ENCODE measurements at places on chromosomes 1 and 21. TPM values are rescaled to one million over a fixed set of nuclear protein-coding genes. Genes with fewer than 3 reads are reported as not detected.

OR10J1 gene
- not detected for total RNA-seq

FRRS1 gene
- 4.8 TPM for total RNA-seq

TESK2 gene
- 2.1 TPM for total RNA-seq

WNT2B gene
- total RNA-seq = 3.6 TPM

GOLPH3L gene
- 33.2 TPM for total RNA-seq

C21orf58 gene
- 19.3 TPM for total RNA-seq

NEK2 gene
- 20.3 TPM for total RNA-seq

IFI44L gene
- 1.5 TPM for total RNA-seq

NPL gene
- total RNA-seq = 0.75 TPM

KIF1B gene
- 46.6 TPM for total RNA-seq

SLC45A1 gene
- 1.1 TPM for total RNA-seq

FMOD gene
- total RNA-seq = 0.11 TPM

TCHH gene
- not detected for total RNA-seq

FAM131C gene
- total RNA-seq = 0.44 TPM

CCNL2 gene
- 182 TPM for total RNA-seq

SLC6A9 gene
- 1.3 TPM for total RNA-seq

STUM gene
- total RNA-seq = not detected

UTS2 gene
- not detected for total RNA-seq

AKR7A3 gene
- total RNA-seq = 0.49 TPM

PLEKHA6 gene
- 11.5 TPM for total RNA-seq

CLDN8 gene
- total RNA-seq = not detected

IL23R gene
- not detected for total RNA-seq

FHAD1 gene
- 0.51 TPM for total RNA-seq

HSD11B1 gene
- not detected for total RNA-seq

TDRD10 gene
- 6.1 TPM for total RNA-seq

SPRR1B gene
- total RNA-seq = not detected

HSPB7 gene
- total RNA-seq = not detected

F11R gene
- total RNA-seq = 86.3 TPM

GJC2 gene
- 1.2 TPM for total RNA-seq

OR2L3 gene
- total RNA-seq = not detected

IL20 gene
- not detected for total RNA-seq

SYT6 gene
- total RNA-seq = not detected

AMY1B gene
- total RNA-seq = not detected

ARTN gene
- total RNA-seq = 0.18 TPM

TNFSF4 gene
- total RNA-seq = 59.6 TPM

RNF186 gene
- not detected for total RNA-seq

ST6GALNAC5 gene
- not detected for total RNA-seq

SH2D1B gene
- not detected for total RNA-seq

SLC1A7 gene
- total RNA-seq = not detected

ROR1 gene
- 10.9 TPM for total RNA-seq

PTPN22 gene
- total RNA-seq = not detected

MATN1 gene
- total RNA-seq = not detected

DRAXIN gene
- 3.2 TPM for total RNA-seq

UBXN10 gene
- total RNA-seq = not detected

RGSL1 gene
- total RNA-seq = not detected

CALML6 gene
- total RNA-seq = 0.85 TPM

Data from endothelial cell of umbilical vein (primary cell).